Right atrium auricular region (tissue), 2 donors: ENCODE measurements at places on chromosomes 2 and 18. TPM values are rescaled to one million over a fixed set of nuclear protein-coding genes. Genes with fewer than 3 reads are reported as not detected.
A peak's percentile ranks its signal among the peaks of the same experiment; 100 is the strongest.

- DNase-seq = no peak
Observed at GRCh38 chr2:29059624-29060023, 14.7 kb downstream of the PCARE start.

DNA sequence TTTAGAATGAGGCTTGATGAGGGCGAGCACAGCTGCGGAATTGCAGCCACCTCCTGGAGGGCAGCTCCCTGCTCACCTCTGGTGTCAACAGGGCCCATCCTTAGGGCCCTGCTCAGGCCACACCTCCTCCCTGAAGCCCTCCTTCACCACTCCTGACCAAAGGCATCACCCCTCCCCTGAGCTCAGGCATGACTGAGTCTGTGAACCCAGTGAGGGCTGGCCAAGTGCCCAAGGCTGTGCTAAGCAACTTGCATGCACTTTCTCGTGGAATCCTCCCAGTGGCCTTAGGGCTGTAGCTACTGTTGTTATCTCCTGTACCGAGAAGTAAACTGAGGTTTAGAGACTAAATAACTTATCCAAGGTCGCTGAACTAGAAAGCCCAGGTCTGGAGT lies 101.7 kb downstream of the KLHL29 start:
- no peak for DNase-seq

GRCh38 chr2:164335128-164335527 lies 286.2 kb downstream of the GRB14 start:
- no peak for DNase-seq

GRCh38 chr2:145360129-145360790 lies 840.3 kb upstream of the ZEB2 start:
- DNase-seq = no peak

DNA sequence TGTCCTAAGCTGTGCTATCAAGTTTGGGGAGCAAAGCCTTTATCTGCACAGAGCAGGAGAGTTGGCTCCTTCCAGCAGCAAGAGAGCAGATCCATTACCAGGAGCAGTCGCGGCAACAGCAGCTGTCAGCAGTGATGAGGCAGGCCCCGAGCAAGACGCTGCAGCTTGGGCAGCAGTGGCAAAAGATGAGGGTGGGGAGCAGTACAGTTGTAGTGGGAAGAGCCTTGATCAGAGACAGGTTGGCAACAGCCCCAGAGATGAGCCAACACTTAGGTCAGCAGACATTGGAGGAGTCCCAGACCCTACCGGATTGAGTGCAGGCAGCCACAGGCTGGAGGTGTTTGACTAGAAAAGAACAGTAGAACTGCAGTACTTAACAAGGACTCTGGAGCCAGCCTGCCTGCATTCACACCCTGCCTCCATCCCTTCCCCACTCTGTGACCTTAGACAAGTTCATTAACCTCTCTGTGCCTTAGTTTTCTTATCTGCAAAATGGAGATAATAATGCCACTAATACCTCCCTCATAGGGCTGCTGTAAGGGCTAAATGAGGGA lies 117.1 kb upstream of the SERTAD2 start:
- peak; percentile 74 for DNase-seq

DNA sequence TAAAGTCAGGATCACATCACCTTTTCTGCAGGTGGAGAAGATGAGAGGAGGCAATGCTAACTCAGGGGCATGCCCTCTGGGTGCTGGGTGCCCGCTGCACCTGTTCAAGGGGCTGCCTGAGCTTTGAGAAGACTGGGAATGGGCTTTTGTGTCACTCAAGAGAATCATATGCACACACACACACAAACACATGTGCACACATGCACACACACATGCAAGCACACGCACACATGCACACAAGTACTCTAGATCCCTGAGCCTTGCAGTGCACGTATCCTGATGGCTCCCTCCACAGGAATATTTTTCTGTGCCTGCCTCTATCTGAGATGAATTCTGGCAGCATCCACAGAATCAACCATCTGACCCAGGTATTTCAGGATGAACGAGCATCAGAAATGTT lies 110.0 kb upstream of the TEX51 start:
- DNase-seq = no peak

DNA sequence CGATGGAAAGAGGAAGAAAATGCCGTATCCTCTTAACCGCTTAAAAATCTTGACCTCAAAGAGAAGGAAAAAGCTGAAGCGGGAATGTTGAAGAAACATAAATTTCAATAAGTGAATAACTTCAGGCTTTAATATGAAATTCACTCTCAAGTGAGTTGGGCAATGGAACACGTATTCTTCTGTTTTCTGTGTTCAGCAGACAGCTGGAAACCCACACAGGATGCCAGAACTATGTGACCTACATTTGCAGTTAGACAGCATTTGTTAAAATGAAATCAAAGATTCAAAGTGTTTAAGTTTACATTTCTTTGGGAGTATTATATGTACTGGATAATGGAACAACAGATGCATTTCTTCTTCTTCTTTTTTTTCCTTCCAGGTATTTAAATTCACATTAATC lies 80.5 kb upstream of the SPATS2L start:
- no peak for DNase-seq

DNA sequence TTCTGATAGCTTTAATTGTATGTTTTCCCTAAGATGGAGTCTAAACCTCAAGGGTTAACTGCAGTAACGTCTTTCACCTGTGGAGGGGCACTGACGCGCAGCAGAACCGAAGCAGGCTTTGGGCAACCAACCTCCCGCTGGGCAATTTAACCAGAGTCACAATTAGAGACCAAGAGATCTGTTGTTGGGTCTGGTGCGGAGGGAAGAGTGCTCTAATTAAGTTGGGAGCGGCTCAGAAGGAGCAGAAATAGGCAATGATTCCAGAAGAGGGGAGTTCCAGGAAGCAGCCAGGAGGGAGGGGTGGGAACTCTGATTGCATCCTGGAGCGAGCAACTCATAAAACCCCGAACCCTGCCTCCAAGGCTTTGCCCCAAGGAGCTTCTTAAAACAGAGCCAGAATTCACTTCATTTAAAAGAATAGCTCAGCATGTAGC lies 245.8 kb downstream of the PAX3 start:
- DNase-seq = no peak

- no peak for DNase-seq
Observed at GRCh38 chr2:228465408-228465807, 283.9 kb upstream of the SPHKAP start.

DNA sequence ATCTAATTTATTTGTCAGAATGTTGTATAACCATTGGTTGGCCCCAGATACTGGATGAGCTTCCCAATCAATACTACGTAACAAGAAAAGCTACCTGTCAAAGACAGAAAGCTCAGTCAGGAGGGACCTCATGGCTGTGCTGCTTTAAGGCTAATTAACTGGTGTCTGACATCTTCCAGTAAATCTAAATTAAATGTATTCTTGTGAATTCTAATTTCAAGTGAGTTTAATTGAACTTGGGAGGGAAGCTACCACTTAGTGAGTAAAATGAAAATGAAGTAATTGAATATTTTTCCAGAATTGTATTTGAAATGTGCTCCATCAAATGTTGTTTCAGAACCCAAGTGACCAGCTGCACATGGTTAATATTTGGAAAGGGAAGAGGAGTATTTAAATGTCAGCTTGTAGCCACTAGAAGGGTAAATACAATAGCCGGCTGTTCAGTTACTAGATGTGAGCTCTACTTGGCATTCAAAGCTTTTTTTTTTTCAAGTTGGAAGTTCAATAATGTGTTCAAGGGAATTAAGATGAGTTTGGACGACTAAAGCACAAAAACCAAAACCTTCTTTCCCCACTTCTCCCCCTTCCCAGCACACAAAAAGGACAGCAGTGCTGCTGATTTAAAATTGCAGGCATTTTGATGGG lies 62.0 kb downstream of the GPR39 start:
- no peak for DNase-seq

GRCh38 chr2:137178951-137179377 lies 413.6 kb downstream of the THSD7B start:
- no peak for DNase-seq

DNA sequence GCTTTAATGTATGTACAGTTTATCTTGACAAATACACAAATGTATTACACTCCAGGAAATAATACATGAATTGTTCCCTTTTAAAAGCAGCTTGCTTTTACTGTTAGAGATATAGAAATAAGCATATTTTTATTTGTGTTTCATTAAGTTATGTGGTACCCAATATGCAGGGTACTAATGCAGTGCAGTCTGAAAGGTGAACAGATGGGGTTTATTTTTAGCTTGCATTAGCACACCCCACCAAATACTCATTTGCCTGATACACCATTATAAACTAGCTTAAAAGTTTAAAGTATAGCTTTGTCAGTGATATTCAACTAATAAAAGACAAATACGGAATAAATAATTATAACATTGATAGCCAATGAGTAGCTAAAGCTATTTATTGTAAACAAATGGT lies 394.7 kb upstream of the ZNF804A start:
- no peak for DNase-seq

- DNase-seq = no peak
Observed at GRCh38 chr2:47506024-47506423, 103.1 kb downstream of the MSH2 start.

GRCh38 chr18:79484661-79485621 lies 89.2 kb downstream of the NFATC1 start:
- peak; percentile 70 for DNase-seq

- DNase-seq = peak; percentile 59
Observed at GRCh38 chr2:214410918-214411554, at the start of gene VWC2L. Gene VWC2L (plus strand): TSS chr2:214411054. CDS start chr2:214414194, 3,140 bp downstream.

DNA sequence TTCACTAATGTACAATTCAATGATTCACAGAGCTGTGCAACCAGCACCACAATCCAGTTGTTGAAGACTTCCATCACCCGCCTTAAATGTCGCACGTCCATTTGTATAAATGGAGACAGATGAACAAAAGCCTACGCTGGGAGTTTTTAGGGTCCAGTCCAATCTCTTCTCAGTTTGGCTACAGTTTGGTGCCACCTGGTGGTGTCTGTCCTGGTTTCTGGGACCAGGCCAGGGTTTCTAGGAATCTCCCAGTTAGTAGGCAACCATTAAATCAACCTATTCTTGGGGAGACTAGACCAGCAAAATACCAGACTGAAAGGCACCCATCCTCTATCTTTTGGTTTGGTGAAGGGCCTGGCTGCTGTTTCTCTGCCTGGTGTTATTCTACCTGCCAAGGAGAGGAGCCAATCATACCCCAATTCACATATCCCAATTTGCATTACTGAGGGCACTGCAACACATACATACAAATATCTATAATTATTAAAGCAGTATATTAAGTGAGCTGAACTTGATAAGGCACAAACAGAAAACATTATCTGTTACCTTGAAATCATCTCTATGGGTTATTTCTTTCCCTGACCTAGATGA lies 3.2 kb upstream of the DDX1 start:
- DNase-seq = no peak

DNA sequence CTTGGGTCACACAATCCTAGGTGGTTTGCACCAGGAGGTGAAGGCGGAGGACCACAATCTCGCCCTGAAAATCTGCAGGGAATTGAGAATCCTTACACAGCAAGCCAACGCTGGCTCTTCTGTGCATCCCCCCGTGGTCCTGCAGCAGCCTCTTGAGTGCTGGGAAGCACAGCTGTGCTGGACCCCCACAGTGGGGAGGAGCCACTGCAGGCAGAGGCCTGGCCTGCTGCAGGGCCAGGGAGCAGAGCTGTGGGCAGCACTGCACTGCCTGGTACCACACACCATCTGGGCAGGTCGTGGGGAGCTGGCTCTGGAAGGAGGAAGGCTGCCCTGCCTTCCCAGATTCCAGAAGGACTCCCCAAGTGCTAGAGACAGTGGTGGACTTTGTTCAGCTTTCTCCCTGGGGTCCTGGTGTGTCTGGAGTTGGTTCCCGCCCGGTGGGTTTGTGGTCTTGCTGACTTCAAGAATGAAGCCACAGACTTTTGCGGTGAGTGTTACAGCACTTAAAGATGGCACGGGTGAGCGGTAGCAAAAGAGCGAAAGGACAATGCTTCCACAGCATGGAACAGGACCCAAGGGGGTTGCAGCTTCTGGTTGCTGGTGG lies 106.3 kb downstream of the FAM168B start:
- DNase-seq = no peak

DNA sequence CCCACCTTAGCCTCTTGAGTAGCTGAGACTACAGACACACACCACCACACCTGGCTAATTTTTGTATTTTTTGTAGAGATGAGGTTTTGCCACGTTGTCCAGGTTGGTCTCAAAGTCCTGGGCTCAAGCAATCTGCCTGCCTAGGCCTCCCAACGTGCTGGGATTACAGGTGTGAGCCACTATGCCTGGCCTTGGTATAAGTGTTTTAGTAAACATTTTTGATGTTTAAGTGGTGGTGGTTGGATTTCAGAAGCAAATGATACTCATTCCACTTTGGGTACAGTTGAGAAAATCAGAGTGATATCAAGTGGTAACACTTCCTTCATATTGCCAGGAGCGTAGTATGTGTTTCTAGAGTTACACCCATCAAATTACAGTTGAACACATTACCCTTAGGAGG lies 25.4 kb downstream of the ACADL start:
- no peak for DNase-seq

- DNase-seq = no peak
Observed at GRCh38 chr2:3039188-3040065, 338.2 kb downstream of the EIPR1 start.

- DNase-seq = no peak
Observed at GRCh38 chr2:75525434-75526310, 35.1 kb downstream of the EVA1A start.

- no peak for DNase-seq
Observed at GRCh38 chr18:42025491-42025890, 70.5 kb downstream of the PIK3C3 start.

- no peak for DNase-seq
Observed at GRCh38 chr2:29397713-29398112, 282.5 kb downstream of the CLIP4 start.

- no peak for DNase-seq
Observed at GRCh38 chr2:232888839-232889529, 18.9 kb downstream of the SNORC start.

The APCDD1 gene
- total RNA-seq = 53.3 TPM

The MOB4 gene
- total RNA-seq = 23.5 TPM

The ABHD3 gene
- 2.0 TPM for total RNA-seq

The CNNM4 gene
- total RNA-seq = 22.1 TPM

The DNAJC5G gene
- 0.94 TPM for total RNA-seq

The TMEM198 gene
- total RNA-seq = 4.3 TPM
